ENCODE measurements at places on chromosomes 12 and 14. TPM values are rescaled to one million over a fixed set of nuclear protein-coding genes. Genes with fewer than 3 reads are reported as not detected.
A peak's percentile ranks its signal among the peaks of the same experiment; 100 is the strongest.

- no peak overlapping the region for H3K4me3 ChIP-seq
- no peaks in the 10 kb centered on the region for H3K4me1 ChIP-seq
- H3K27ac ChIP-seq = no peak overlapping the region
- peak; percentile 25 for DNase-seq
Observed at GRCh38 chr12:120944645-120945217, 33.6 kb upstream of the HNF1A start.

Gene POTEG
- total RNA-seq = not detected

Gene SLC2A3
- 13.7 TPM for total RNA-seq

Gene TTC5
- 12.0 TPM for total RNA-seq

DNA sequence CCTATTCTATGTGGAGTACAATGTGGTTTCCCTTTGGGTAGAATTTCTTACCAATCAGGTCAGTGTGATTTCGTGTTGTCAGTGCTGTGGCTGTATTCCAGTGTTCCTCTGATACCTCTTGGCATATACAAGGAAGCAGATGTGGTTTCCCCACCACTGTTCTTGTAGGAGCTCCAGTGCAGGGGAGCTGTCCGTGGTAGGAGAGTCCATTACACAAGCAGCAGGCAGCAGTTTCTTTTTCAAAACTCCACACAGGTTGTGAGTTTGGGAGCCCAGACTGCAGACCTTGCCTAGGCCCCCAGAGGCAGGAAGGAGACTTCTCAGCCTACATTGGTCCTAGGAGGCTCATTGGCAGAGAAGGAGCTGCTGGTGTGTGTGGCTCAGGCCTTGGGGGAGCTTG lies 452.8 kb downstream of the AACS start:
- no peak overlapping the region for H3K27ac ChIP-seq
- H3K36me3 ChIP-seq = no peaks in the 10 kb centered on the region
- peaks cover 19% of the 10 kb centered on the region for H3K27me3 ChIP-seq
- no peaks in the 10 kb centered on the region for H3K4me1 ChIP-seq
- H3K4me3 ChIP-seq = no peak overlapping the region

- no peak overlapping the region for H3K4me3 ChIP-seq
- H3K27me3 ChIP-seq = no peaks in the 10 kb centered on the region
- H3K4me1 ChIP-seq = peaks cover 16% of the 10 kb centered on the region
- DNase-seq = no peak
- H3K36me3 ChIP-seq = peaks cover 2% of the 10 kb centered on the region
Observed at GRCh38 chr12:42426746-42427145, 100.8 kb downstream of the PPHLN1 start.

Gene KRT85
- not detected for total RNA-seq

Gene CTSG
- total RNA-seq = 0.80 TPM

DNA sequence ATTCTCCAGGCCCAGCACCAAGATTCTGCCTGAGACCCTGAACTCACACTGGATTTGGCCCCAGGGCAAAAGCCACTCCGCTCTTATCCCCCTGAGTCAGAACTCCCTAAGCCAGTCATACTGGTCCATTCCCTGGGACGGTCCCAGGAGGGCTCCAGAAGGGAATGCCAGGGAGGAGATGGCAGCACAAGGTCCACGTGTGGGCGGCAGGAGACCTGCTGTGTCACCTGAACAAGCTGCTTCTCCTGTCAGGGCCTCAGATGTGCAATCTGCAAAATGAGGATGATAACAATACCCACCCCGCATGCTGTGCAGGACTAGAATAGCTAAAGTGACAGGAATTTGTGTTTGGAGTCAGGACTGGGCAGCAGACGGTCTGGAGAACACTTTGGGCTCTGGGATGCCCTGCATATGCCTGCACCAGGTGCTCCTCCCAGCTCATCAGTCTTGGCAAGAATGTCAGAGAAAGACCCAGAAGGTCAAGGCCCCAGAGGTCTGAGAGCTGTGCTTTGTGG lies 40.3 kb downstream of the CMKLR1 start:
- H3K27me3 ChIP-seq = no peaks in the 10 kb centered on the region
- H3K27ac ChIP-seq = peak overlapping the region; percentile 30
- no peaks in the 10 kb centered on the region for H3K36me3 ChIP-seq
- no peak overlapping the region for H3K4me3 ChIP-seq
- H3K4me1 ChIP-seq = peaks cover 68% of the 10 kb centered on the region
- no peak for DNase-seq

DNA sequence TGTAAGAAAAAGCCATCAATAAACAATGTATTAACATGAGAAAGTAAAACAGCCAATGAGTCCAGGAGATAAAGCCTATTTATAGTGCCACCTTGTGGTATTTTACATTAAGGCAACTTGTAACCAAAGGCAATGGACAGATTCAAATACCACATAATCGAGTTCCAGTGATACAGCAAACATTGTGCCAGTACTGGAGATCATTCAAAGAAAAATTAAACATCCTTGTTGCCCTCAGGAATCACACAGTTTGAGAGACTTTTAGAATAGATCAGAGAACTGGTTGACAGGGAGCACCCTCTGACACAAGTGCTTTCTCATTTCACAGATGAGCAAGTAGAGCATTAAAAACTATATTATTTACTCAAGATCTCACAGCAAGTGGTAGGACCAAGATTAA lies 98.1 kb downstream of the DDHD1 start:
- no peak overlapping the region for H3K4me3 ChIP-seq
- H3K36me3 ChIP-seq = no peaks in the 10 kb centered on the region
- H3K4me1 ChIP-seq = peaks cover 7% of the 10 kb centered on the region
- DNase-seq = no peak

DNA sequence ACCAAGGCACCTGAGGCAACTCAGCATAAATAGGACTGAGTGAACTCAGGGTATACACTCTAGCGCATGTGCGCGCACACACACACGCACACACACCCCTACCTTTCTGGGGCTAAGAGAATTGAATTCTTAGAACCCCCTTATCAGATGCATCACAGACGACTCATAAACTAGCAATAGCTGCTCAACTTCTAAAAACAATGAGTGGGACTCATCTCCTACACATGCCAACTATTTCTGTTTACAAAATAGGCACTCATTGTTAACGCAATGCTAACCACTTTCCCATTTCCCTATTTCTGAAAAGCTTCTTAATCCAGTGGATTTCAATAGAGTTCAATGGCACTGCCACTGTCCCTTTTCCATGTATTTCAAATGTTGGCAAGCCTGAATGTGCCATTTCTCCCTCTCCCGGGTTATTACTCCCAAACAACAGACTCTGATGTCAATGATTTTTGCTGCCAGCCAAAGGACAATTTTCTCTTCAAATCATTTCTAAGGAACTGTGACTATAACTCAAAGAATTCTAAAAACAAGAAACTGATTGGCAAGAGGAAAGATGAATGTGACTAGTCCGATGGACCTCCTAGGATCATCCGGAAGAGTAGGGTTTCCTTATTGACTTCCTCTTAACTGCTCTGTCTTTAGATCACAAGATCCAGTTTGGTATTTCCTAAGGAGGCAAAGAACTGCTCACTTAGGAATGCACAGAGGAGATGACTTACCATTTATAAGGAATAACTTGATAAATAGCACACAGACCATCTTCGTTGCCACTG lies 48.8 kb downstream of the SLC38A1 start:
- H3K36me3 ChIP-seq = no peaks in the 10 kb centered on the region
- no peak overlapping the region for H3K4me3 ChIP-seq
- no peak for DNase-seq
- H3K27me3 ChIP-seq = no peaks in the 10 kb centered on the region
